ENCODE measurements at places on chromosomes 3 and 15.

- DNase-seq, result no peak
These were observed 671.5 kb downstream of the FHIT start for GRCh38 chr3:60579734-60580133.

GRCh38 chr15:84727429-84727828, 11.5 kb upstream of the SEC11A start:
- no peak for DNase-seq

DNA sequence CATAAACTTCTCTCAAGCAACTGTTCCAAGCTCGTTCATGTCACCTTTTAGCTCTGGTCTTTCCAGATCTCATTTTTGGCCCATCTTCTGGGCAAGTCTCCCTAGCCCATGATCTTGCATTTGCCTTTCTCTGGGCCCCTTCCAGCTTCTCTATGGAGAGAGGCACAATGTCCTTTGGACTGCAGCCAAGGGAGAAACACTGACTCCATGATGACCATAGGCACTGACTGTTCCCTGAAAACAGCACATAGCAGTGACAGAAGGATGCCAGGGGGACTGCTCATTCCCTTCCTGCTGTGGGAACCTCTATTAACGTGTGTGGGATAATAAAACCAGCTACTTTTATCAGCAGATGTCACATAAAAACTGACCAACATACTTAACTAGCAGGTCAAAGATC, 60.3 kb downstream of the STRIT1 start:
- DNase-seq, result no peak

DNA sequence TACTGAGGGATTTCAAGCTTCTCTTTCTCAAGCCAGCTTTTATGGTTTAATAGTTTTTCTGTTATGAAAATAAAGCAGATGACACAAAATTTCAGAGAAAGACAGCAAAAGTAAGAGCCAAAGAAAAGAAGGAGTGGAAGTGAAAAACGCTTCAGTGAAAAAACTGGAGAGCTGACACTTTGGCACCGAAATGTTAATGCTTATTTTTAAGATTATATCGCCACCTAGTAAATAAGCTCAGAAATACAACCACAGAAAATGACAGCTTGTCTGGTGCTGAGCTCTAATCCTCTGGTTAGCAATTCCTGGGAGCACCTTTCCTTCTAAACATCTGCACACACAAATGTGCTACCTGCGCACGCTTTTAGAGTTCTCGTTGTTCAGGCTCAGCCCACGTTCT, 101.6 kb downstream of the ZPLD1 start:
- no peak for DNase-seq

- DNase-seq, result no peak
These were observed 23.6 kb upstream of the TRIM59 start for GRCh38 chr3:160473221-160473620.

- DNase-seq, result no peak
These were observed 114.2 kb downstream of the CNTN3 start for GRCh38 chr3:74500257-74500656.

GRCh38 chr15:100515758-100516157, 13.0 kb downstream of the CERS3 start:
- no peak for DNase-seq

- no peak for DNase-seq
These were observed 92.9 kb downstream of the LRRC3B start for GRCh38 chr3:26715431-26715830.

DNA sequence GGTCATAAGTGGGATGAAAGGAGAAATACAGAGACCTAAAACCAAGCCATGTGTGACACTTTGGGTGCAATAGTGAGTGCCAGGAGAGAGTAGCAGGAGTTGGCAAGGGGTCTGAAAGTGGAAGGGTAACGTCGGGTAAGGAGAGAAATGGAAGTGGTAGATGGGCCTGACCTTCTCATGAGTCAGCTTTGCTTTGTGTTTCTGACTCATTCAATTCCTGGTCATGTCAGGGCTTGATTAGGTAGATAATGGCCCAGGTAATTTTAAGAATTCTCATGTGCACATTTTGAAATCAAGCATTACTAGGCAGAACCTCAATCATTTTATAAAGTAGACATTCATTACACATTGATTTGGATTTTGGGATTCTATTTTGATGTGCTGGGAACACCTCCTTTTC, 262.5 kb downstream of the SOX2 start:
- no peak for DNase-seq

DNA sequence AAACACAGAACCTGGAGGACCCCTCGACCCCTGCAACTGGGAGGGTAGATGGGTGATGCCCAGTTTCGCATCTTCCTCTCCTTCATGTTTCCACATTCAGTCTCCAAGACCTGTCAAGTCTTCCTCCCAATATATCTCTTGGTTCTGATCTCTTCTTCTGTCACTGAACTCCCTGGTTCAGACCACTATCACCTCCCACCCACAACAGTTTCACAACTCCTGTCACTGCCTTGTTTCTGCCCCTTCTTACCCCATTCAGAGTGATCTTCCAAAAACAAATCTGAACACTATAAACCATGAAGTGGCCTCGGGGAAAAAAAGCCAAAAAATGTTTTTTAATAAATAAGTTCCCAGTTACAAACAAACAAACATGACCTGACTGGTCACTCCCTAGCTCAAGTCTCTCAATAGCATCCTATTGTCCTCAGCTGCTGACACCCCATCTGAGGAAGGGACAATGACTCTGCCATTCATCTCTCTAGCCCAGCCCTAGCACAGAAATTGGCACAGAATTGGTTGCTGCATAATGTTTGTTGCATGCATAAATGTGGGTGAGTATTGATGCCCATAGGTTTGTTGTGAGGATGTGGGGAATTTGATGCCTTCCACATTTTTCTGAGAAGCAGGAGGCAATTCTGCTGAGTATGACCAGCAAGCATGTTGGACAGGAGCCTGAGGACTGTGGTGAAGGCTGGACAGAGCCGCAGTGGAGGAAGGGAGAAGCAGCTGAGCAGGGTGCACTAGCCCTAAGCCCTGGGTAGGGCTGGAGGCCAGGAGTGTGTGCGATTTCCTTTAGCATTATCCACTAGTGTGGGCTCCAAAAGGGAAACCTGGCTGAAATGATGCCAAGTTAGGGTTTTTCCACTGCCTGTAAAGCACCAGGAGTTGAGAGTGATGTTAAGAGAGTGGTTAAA, 12.2 kb upstream of the XYLB start:
- DNase-seq, result no peak

GRCh38 chr3:153311541-153311940, 149.5 kb downstream of the RAP2B start:
- DNase-seq, result no peak

DNA sequence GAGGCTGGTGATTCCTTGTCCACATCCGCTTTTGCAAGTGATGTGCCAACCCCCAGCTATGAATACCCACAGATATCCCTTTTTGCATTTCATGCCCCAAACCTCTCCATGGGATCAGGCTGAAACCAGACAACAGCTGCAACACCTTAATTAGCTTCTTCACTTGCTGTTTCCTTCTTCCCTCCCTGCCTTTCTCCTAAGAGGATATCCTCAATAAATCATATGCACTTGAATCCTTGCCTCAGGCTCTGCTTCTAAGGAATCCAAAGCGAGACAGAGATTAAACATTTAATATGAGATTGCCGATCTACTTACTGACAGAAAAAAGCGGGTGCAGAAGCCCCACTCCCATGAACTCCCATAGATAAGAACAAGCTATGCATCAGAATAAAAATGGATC, 138.1 kb downstream of the CNTN6 start:
- DNase-seq, result no peak

- DNase-seq, result peak; percentile 63
These were observed 26.2 kb upstream of the ARL8B start for GRCh38 chr3:5095886-5096285.

- DNase-seq, result no peak
These were observed 601.2 kb downstream of the PYDC2 start for GRCh38 chr3:192062186-192062585.

DNA sequence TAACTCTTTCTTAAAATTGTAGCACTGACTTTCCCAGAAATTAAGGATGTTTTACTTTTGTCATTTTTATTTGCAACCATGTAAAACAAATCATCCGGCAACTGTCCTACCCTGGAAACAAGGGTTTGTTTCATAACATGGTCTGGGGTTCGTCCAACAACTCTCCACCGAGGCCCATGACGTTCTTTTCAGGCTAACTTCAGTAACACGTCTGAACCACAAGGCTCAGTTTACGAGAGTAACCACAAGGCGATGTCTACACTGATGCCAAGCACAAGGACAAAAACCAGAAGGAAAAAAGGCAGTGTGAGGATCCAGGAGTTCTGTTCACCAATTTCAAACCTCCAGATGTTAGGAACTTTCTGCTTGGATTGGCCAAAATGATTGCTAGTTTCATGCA, 546.1 kb downstream of the NTRK3 start:
- DNase-seq, result peak; percentile 66

GRCh38 chr15:101488300-101489164, 975 bp downstream of the PCSK6 start:
- no peak for DNase-seq

DNA sequence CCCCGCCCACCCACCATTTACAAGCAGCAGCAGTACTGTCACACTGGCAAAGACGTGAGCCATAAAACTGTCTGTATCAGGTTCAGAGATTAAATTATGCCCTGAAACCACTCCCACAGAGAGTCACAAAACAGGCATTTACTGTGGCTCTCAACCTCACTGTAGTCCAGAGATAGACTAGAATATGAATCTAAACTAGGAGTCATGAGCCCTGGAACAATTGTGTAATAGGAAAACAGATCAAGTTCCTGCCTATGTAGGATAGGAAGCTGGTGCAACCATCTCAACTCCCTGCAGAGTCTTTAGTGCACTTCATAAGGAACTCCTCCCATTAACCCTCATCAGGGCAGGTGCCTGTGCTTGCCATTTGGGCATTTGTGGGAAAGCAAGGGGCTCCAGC, 61.7 kb downstream of the FAM227B start:
- DNase-seq, result no peak

DNA sequence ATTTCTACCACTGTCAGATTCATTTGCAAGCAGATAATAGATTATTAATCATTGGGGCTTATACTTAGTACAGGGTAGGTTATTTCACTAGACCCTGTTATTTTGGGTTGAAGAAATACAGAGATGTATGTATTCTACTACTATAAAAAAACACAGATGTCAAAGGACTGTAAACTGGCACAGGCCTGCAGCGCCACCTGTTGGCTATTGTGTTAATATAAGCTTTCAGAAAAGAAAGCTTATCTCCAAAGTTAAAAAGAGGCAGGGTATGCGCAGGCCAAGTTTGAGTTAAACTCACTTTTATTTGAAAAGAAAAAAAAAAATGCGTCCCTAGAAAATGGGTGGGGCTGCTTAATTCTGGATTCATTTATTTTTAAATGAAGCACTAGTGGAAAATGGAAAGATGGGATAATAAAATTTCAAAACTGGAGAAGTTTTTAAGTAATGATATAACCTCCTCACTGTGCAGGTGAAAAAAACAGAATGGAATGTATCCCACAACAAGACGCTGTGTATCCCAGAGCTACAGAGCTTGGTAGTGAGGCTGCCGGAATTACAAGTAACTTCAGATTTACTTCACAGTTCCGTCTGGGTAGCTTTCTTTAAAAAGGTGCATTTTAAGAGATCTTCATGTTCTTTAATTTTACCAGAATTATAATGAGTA, 407.2 kb upstream of the TGFBR2 start:
- peak; percentile 91 for DNase-seq

DNA sequence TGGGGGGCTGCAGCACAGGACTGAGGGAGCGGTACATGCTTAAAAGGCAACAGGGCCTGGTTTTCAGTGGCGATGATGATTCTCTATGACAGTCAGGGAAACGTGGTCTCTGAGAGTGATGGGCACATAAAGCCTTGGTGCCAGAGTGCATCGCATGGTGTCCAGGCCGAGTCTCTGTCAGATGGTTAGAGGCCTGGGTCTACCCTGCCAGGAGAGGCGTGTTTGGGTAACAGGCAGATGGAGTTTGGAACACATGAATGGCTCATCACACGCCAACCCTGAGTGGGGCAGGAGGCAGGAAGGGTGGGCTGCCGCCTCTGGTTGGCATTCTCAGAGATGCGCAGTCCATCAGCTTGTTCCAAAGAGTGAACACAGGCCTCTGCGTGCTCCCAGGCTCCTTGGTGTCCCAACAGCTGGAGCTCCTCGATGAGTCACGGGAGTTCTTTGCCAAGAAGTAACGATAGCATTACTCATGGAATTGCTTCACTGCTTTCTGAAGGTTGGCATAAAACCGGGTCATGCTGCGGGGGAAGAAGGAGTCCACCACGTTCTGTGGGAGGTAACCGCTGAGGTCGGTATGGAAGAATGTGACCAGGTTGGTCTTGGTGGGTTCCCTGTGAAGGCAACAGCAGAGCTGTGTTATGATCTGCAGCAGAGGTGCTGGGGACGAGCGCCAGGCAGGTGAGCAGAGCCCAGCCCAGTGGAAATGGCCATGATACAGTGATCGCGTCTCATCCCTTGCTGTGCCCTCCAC, 11.0 kb downstream of the STARD5 start:
- peak; percentile 75 for DNase-seq

GRCh38 chr3:121951291-121951919, 57.2 kb downstream of the SLC15A2 start:
- no peak for DNase-seq

DNA sequence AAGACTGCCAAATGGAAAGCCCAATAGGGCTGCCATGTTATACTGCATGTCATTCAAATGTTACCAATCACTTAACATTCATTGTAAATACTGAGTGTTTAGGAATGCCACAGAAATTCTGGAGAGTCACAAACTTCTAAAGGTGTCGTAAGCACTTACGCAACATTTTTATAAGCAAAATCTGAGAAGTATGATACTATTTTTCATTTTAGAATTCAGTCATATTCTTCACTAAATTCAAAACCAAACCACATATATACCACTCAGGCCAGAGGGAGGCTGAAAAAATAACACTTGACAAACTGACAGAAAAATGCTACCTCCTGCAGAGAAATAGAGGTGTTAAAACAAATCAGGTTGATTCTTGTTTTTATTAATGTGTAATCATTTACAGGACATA, 89.8 kb downstream of the THBS1 start:
- DNase-seq, result no peak

DNA sequence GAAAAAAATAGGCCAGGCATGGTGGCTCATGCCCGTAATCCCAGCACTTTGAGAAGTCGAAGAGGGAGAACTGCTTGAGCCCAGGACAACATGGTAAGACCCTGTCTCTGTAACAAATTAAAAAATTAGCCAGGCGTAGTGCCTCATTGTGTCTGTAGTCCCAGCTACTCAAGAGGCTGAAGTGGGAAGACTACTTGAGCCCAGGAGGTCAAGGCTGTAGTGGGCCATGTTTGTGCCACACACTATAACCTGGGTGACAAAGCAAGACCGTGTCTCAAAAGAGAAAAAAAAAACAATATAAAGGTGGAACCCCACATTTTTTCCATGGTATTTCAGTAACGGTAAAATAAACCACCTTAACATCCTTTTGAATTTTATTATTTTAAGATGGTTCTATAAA, 69.9 kb downstream of the DENND4A start:
- DNase-seq, result no peak
